Psoas muscle (tissue), 8 donors: ENCODE measurements at places on chromosomes 13 and 19. TPM values are rescaled to one million over a fixed set of nuclear protein-coding genes. Genes with fewer than 3 reads are reported as not detected.

- H3K4me1 ChIP-seq = no peaks in the 10 kb centered on the region
- H3K36me3 ChIP-seq = no peaks in the 10 kb centered on the region
- DNase-seq = no peak
- H3K27me3 ChIP-seq = no peaks in the 10 kb centered on the region
- no peak overlapping the region for H3K27ac ChIP-seq
- H3K4me3 ChIP-seq = no peak overlapping the region
Observed at GRCh38 chr19:28862238-28862637, 350.7 kb downstream of the UQCRFS1 start.

- DNase-seq = no peak
- H3K27ac ChIP-seq = no peak overlapping the region
- no peaks in the 10 kb centered on the region for H3K27me3 ChIP-seq
Observed at GRCh38 chr13:19742643-19743042, 40.1 kb downstream of the PSPC1 start.

DNA sequence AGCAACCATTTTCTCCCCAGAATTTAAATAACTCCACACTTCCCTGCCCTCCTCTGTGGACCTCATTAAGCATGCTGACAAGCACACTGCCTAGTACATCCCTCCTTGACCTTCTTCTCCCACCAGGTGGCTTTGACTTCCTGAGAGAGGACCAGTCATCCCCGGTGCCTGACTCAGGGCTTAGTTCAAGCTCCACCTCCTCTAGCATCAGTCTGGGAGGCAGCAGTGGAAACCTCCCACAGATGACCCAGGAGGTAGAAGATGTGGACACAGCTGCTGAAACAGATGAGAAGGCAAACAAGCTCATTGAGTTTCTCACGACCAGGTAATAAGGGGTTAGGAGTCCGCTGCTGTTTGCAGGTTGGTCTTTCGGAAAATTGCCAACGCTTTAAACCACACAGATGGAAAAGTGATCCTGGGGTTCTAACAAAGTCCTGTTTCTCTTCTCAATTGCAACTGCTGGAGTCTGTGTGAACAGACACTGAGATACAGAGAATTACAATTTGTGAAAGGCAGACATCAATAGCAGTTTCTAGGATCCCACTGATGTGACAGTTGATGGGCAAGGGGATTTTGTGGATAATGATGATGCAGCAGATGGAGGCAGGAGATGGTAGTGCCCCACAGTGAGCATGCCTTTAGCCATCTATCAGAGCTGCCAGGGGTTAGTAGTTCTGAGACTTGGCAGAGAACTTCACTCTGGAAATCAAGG, 86.7 kb downstream of the ZAR1L start:
- H3K27ac ChIP-seq = no peak overlapping the region
- H3K4me3 ChIP-seq = no peak overlapping the region
- no peaks in the 10 kb centered on the region for H3K4me1 ChIP-seq
- DNase-seq = no peak
- no peaks in the 10 kb centered on the region for H3K27me3 ChIP-seq

GRCh38 chr13:32581177-32581786, 5.0 kb upstream of the PDS5B start:
- H3K4me1 ChIP-seq = no peaks in the 10 kb centered on the region
- H3K27me3 ChIP-seq = no peaks in the 10 kb centered on the region
- H3K4me3 ChIP-seq = no peak overlapping the region
- H3K27ac ChIP-seq = no peak overlapping the region

- H3K27me3 ChIP-seq = peaks cover 5% of the 10 kb centered on the region
- H3K27ac ChIP-seq = peak overlapping the region; percentile 32
- no peak for DNase-seq
- no peak overlapping the region for H3K4me3 ChIP-seq
- peaks cover 16% of the 10 kb centered on the region for H3K4me1 ChIP-seq
Observed at GRCh38 chr13:110377826-110378201, 70.7 kb downstream of the COL4A2 start.

GRCh38 chr19:17725422-17726078, 6.3 kb downstream of the MAP1S start:
- no peak for DNase-seq
- no peak overlapping the region for H3K27ac ChIP-seq
- peaks cover 82% of the 10 kb centered on the region for H3K36me3 ChIP-seq
- H3K4me1 ChIP-seq = peaks cover 17% of the 10 kb centered on the region
- no peak overlapping the region for H3K4me3 ChIP-seq

GRCh38 chr19:6260912-6261650, 18.7 kb downstream of the MLLT1 start:
- peaks cover 62% of the 10 kb centered on the region for H3K4me1 ChIP-seq
- DNase-seq = no peak
- H3K27ac ChIP-seq = peak overlapping the region; percentile 86
- no peak overlapping the region for H3K4me3 ChIP-seq
- peaks cover 42% of the 10 kb centered on the region for H3K36me3 ChIP-seq

DNA sequence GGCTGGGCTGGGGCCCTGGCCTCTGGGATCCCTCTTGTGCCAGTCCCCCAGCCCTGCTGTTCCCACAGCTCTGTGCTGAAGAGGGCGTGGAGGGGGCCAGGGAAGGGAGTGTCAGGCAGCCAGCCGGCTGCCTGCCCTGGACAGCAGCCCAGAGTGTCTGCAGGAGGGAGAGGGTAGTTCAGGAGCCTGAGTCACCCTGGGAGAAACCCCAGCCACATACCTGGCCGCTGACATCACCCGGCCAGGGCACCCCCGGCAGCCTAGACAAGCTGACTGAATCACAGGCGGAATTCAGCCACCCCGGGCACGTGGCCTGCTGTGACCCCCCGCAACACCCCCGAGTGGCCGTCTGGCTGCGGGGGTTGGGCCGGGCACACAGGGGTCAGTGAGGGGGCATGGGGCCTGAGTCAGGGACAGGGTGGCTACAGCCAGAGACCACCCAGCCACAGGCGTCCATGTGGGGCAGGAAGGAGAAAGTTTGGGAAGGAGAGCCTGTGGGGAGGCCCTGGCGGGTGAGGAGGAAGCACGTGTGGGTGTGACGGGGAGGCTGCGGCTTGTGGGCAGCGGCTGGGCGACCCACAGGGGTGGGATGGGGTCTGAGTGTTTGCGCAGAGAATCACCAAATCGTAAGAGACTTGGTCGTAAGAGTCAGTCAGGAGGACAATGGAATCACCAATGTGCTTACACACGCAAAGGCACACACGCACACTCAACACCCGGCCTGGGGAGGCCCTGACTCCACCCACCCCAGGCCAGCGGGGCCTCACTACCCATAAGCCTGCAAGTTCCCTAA, 11.9 kb upstream of the FOSB start:
- H3K36me3 ChIP-seq = no peaks in the 10 kb centered on the region
- H3K4me3 ChIP-seq = peak overlapping the region; percentile 46
- peak overlapping the region; percentile 88 for H3K27ac ChIP-seq
- peaks cover 37% of the 10 kb centered on the region for H3K4me1 ChIP-seq

DNA sequence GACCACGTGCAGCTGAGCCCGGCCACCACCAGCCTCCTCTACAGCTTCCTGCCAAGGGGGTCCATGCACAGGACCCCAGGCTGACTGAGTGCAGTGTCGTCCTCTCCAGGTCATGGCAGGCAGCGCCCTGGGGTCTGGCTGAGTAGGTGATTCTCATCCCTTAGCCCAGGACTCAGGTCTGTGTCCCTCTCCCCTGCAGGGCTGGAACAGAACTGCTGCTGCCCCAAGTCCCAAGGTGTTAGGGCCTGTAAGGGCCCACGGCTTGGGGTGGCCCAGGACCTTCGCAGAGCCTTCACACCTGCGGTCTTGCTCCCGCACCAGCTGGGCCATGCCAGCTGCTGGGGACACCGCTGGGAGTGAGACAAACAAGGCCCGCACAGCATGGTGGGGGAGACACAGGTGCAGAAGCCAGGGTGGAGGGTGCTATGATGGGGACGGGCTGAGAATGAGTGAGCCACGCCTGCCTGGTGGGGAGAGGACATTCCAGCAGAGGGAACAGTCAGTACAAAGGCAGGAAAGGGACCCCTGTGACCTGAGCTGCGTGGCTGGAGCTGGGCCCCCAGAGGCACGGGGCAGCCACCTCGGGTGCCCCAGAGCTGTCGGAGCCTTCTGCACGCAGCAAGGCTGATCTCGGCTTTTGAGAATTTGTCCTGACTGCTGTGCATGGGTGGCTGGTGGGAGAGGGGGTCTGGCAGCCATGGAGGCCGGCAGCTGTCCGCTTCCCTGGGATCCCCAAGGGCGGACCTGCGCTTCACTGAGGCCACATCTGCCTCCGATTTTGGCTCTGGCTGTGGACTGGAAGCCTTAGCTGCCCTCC, 11.9 kb downstream of the PLEKHF1 start:
- peaks cover 12% of the 10 kb centered on the region for H3K36me3 ChIP-seq
- peaks cover 94% of the 10 kb centered on the region for H3K4me1 ChIP-seq
- no peak for DNase-seq
- no peaks in the 10 kb centered on the region for H3K27me3 ChIP-seq
- H3K27ac ChIP-seq = peak overlapping the region; percentile 86

GRCh38 chr13:95714142-95714832, 37.3 kb downstream of the DNAJC3 start:
- H3K27ac ChIP-seq = no peak overlapping the region
- H3K36me3 ChIP-seq = peaks cover 6% of the 10 kb centered on the region
- H3K4me3 ChIP-seq = no peak overlapping the region
- no peaks in the 10 kb centered on the region for H3K4me1 ChIP-seq
- no peaks in the 10 kb centered on the region for H3K27me3 ChIP-seq
- no peak for DNase-seq

SKA3 gene
- total RNA-seq = 1.5 TPM

CPB2 gene
- not detected for total RNA-seq

GPR18 gene
- not detected for total RNA-seq

ZNF837 gene
- total RNA-seq = 0.34 TPM

C1QTNF9 gene
- 0.25 TPM for total RNA-seq
